ENCODE measurements at places on chromosomes 12 and 14. TPM values are rescaled to one million over a fixed set of nuclear protein-coding genes. Genes with fewer than 3 reads are reported as not detected.

- DNase-seq, result no peak
Measured at GRCh38 chr12:86837246-86837645, 581.1 kb upstream of the MGAT4C start.

DHRS2 gene
- not detected for total RNA-seq

DNA sequence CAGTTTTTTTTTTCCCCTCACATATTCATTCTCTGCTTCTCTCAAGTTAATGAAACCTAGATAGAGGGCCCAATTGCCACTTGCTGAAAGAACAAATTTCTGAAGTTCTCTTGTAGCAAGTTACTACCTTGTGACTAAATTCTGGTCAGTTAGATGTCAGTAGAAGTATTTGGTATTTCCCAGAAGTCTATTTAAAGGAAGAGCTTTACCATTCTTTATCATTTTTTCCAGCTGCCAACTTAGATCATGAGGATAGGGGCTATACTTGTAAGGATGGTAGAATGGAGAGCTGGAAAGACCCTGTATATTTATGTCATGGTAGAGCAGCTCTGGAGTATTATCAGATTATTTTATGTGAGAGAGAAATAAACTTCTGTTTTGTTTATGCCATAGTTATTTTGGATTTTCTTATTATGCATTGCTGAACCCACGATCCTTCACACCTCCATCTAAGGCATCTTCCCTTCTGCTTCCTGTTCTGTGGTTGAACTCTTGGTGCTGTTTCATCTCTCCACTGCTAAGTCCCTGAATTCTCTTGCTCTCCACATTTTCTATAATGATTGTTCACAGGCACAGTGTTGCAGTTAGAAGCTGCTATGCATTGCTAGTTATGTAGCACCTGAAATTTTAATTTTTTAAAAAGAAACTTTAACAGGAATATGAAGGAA is 25.9 kb downstream of the FUT8 start:
- no peak for DNase-seq

DNA sequence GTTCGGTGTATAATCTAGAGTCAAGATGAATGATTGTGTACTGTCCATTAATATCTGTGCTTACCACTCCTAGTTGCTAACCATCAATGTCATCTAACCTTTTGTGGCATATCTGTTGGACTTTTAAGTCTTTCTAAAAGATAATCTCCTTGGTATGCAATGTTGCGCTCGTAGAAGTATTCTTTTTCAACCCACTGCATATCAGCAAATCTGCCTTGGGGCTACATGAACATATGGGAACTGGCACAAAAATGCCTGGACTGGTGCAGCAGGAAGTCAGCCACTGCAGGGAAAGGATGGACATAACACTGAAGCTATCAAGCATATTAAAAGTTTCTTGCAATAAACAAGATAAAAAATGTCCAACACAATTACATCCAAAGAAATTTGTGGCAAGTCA is 124.3 kb upstream of the SLC38A4 start:
- no peak for DNase-seq

SLCO1A2 gene
- total RNA-seq, result not detected

GRCh38 chr14:20409226-20409625 is 4.1 kb downstream of the TEP1 start:
- DNase-seq, result no peak

OVCH1 gene
- not detected for total RNA-seq

DNA sequence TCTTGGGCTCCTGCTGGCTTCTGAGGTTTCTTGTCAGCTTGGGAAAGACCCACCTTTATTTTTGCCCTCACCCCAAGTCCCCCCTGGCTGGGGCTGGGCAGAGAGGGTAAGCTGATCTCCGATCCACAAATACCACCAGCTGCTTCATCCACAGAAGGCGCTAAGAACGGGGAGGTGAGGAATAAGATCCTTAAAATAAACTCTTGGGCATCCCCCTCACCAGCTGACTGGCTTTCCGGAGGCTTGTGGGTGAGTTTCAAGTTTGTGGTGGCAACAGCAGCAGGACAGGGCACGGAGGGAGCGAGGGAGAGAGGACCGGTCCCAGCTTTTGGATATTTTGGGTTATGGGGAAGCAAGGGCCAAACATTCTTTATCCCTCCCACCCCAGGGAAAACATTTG is 20.8 kb upstream of the HSPB8 start:
- DNase-seq, result no peak

- no peak for DNase-seq
Measured at GRCh38 chr14:53881161-53881871, 75.3 kb downstream of the BMP4 start.

CIROP gene
- total RNA-seq, result not detected

DNA sequence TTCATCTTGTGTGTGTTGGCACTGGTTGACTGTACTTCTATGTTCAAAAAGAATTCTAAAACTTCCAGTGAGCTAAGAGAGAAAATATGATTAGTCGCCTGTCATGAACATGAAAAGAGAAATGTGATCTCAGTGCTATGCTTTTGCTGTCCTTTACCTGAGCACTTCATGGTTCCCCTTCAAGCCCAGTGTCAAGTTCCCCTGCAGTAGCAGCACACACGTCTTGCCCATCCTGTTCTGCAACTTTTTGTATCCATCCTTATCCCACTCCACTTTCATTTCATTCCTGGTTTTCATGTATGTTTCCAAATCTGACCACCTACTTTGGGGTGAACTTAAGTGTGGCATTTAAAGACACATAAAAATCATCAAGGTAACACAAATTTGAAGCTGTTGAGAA is 848.0 kb upstream of the USP15 start:
- DNase-seq, result no peak

DNA sequence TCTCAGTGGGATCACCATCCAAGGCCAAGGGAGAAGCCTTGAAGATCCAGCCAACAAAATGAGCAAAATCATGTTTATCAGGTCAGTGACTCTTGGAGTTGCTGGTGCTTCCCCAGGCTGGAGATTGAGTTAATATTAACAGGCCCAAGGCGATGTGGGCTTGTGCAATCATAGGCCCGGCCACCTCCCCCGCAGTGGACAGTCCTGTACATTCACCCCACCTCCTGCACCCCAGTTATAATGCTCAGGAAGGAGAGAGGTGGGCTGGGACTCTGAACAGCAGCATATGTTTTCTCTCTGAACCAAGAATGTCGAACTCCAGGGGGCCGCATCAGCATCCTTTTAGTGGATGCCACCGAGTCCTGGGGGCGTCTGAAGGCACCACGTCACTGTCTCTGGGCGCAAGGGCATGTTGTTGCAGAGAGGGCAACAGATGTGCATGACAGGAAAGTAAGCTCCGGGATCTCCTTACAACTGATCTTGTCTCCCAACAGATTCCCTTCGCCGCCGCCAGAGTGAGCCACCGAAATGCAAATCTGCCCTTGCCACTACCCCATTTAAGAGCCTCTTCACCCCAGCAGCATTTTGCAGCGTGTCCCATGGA is 32.2 kb upstream of the SERPINA6 start:
- peak; percentile 88 for DNase-seq

COPS7A gene
- total RNA-seq, result 46.3 TPM

DNA sequence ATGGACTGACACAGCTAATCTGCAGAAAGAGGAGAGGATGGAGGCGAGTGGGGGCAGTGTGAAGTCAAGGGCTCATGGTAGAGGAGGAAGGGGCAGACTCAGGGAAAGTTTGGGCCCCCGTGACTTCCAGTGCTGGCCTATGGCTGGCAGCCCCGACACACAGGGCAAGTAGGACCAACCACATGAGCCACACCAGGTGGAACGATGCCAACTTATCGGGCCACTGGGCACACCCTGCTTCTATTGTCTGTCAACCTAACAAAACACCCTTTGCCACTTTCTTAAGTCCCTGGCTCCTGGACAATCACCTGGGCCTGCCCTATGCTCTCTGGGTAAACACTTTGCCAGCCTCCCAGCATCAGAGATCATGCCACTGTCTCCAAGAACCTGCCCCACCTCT is 65.2 kb upstream of the PSMC1 start:
- no peak for DNase-seq

DNA sequence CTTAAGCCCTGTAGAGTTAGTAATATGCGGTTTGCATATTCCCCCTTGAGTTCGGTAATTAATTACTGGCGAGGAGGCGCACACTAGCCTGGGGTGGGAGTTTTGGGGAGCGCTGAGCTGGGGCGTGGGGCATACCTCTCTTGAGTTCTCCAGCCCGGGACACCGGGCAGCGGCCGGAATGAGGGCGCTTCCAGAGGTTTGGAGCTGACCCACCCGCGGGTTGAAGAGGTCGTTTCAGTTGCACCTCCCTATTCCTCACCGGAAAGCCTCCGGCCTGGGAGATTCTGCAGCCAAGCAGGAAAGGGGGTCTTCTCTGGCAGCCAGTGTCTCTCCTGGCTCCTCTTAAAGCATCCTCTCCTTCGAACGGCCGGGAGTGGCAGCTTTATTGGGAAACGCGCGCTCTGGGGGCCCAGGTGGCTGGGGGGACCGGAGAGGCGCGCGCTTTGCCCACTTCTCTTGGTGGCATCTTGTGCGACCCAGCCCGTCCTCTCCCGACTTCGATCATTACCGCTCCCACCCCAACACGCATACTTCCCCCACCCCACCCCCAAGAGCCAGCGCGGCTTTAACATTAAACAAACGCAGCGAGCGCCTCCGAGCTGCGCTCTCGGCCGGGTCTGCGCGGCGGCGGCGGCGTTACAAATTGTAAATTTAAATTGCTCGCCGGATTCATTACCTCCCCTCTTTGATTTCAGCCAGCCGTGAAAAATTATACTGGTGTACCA is 3.9 kb upstream of the LHX5 start:
- no peak for DNase-seq

GRCh38 chr12:84075991-84076390 is 836.6 kb downstream of the SLC6A15 start:
- DNase-seq, result no peak

DNA sequence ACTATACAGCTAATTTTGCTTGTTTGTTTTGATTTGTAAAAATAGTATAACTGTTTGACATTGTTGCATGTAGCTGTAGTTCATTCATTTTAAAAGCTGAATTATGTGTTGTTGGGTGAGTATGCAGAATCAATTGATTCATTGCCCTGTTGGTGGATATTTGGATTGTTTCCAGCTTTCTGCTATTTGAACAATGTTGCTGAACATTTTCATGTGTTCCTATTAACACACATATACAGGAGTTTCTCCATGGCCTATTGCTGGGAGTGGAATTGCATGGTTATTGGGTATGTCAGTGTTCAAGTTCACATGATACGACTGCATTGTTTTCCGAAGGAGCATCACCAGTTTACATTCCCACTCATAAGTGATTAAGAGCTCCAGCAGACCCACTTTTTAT is 75.3 kb downstream of the SRGAP1 start:
- DNase-seq, result no peak

GRCh38 chr12:120965534-120966091 is 12.7 kb upstream of the HNF1A start:
- no peak for DNase-seq

DNA sequence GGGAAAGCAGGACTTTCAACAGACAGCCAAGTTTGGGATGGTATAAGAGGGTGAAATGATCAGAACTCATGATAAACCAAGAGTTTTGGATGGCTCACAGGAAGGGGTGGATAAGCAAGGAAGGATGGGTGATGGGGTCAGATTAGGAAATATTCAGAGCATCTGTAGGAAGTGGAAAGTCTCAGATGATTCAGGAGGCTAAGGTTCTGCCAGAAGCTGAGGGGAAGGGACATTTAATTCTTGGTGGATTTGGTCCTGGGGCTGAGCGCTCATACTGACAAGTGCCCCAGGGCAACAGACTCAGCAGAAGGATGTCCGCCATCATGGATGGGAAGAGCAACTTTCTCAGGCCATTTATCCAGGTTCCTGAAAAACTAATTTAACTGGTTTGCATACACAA is 28.4 kb upstream of the BDKRB2 start:
- DNase-seq, result no peak

NXPH4 gene
- 21.1 TPM for total RNA-seq

DNA sequence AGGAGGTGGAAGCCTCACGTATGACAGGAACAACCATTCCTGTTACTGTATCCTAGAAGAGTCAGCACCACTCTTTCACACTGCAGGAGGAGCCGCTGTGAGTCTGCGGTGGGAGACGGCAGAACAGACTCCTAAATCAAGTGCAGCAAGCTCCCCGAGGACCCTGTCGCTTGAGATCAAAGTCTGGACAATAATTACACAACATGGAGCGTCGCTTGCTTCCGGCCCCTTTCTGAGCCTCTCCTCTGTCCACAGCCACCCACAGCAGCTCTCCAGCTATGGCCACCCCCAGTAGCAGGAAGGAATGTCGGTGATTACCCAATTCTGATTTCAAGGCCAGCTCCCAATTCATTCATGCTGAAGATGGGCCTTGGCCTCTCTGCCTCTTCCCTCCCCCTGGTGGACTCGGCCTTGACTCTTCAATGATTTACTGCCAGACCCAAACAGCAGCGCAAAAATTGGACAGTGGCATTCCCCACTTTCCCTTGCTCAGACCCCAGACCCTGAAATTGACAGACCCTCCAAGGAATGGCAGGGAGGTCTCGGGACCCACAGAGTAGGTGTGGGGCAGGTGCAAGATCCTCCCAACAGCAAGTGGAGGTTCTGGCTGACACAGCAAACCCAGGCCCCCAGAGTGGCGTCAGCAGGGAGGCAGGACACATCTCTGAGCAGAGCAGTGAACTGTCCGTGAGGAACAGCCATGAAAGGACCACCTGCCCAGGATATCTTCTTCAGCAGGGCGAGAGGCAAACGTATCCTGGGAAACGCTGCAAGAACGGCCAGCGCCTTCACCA is 272.7 kb upstream of the DIO3 start:
- no peak for DNase-seq

LMNTD1 gene
- total RNA-seq, result not detected

STYK1 gene
- total RNA-seq, result 2.0 TPM

GRCh38 chr12:120367233-120367923 is 1.6 kb downstream of the MSI1 start:
- no peak for DNase-seq

GRCh38 chr12:76568888-76569551 is 9.4 kb upstream of the OSBPL8 start:
- DNase-seq, result no peak

- no peak for DNase-seq
Measured at GRCh38 chr14:50312734-50313054, 570 bp downstream of the DMAC2L start.

DNA sequence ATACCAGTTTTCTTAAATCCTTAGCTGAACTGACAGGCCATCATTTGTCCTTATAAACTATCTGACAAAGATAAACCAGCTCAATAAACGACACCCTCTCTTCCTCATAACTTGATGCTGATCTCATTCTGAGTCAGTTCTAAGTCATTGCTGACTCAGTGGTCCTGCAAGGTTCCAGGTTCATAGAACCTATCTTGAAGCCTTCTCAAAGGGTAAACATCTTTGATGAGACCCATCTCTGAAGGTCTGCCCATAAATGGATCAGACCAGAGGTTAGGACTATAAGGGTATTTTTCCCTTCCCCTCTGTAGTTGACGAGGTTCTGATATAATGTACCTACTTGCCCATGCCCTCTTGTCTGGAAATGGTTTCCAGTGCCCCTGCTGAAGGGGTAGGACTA is 11.9 kb downstream of the NAA25 start:
- no peak for DNase-seq
